ENCODE measurements at places on chromosomes 12 and 14.
A peak's percentile ranks its signal among the peaks of the same experiment; 100 is the strongest.

GRCh38 chr12:49388682-49389386, 21.6 kb downstream of the SPATS2 start:
- DNase-seq = peak; percentile 32

GRCh38 chr12:27505761-27506160, 18.2 kb upstream of the PPFIBP1 start:
- DNase-seq = no peak

GRCh38 chr12:107443320-107444090, 242.1 kb upstream of the PWP1 start:
- no peak for DNase-seq

- DNase-seq = no peak
Measured at GRCh38 chr14:90341784-90342183, 10.0 kb upstream of the NRDE2 start.

- DNase-seq = no peak
Measured at GRCh38 chr12:46179693-46180452, 89.0 kb downstream of the SLC38A1 start.

DNA sequence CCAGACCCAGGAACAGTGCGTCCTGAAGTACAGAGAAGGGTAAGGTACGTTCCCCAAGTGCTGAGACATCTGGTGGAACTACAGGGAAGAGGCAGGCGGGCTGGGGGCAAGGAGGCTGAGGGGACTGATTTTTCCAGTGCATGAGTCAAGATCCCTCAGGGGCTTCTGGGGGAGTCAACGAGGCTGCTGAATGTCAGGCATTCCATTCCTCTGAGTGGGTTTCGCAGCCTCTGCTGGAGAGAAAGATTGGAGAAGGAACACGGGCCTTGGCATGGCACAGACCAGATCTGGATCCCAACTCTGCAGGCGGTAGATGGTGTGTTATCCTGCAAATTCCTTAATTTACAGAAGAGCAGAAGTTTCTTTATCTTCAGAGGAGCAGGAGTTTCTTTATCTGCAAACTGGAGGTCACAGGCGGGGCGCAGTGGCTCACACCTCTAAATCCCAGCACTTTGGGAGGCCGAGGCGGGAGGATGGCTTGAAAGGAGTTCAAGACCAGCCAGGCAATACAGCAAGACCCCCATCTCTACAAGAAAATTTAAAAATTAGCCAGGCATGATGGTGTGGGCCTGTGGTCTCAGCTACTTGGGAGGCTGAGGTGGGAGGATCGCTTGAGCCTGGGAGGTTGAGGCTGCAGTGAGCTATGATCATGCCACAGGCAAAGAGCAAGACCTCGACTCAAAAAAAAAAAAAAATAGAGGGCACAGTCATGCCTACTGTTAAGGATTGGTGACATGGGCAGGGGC, 132.6 kb upstream of the MAP1LC3B2 start:
- DNase-seq = no peak

DNA sequence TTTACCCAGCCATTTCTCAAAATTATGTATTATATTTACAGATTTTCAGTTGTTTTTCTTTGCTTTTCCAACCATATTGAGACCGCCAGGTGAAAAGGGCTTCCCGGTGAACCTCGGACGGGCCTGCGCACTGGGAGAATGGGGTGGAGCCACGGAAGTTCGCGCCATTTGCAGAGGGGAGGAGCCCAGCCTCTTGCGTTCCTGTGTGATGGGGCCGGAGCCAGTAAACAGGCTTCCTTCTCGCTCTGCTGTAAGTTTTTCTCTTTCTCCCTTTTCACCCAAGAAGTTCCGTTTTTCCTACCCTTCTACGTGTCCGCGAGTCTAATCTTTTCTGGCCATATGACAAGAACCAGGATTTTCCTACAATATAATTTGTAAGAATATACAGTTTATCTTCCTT, 1108.8 kb upstream of the SEL1L start:
- no peak for DNase-seq

DNA sequence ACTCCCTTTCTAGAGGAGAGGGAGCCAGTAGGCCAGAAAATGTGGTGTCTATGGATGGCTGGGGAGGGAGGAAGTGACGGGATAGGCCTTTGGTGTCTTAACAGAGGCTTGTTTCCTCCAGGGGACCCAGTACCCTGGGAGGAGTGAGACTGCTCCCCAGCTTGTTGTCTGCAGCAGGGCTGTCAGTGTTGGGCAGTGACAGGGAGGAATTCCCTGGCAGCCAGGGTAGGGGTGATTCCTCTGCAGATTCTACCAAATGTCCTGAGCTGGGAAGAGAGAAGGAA, 64.0 kb downstream of the GALNT16 start:
- no peak for DNase-seq

DNA sequence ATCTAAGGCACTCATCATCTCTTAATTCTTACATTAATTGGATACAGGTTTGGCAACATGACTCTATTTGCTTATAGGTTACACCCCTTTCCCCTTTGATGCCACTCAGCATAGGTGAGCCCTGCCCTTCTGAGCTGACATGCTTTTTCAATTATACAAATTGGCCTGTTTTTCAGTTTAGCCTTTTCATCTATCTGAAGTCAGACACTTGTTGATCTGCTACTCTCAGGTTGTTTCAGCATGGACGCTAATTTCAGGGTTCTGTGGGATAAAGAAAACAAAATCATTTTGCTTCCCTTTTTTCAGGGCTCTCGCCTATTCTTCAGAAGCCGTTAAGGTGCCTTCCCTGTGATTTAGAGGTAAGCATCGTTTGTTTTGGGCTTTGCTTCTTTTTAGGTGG, 55.3 kb downstream of the DACT1 start:
- no peak for DNase-seq

DNA sequence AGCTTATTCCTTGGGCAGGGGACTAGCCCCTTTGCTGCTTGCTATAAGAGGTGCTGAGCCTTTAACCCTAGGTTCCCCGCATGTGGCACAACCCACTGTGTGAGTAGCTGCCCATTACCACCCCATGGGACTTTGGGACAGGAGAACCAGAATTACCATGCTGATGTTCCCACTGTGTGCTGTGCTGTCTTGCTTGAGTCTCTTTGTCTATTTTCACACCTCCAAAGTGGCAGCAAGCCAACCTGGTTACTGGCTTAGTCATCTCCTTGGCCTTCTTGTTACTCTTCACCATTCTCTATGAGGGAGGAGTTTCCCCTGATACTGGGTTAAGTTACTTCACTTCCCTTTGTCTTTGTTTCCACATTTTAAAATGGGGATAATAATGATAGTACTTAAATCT, 73.4 kb upstream of the ETV6 start:
- no peak for DNase-seq

DNA sequence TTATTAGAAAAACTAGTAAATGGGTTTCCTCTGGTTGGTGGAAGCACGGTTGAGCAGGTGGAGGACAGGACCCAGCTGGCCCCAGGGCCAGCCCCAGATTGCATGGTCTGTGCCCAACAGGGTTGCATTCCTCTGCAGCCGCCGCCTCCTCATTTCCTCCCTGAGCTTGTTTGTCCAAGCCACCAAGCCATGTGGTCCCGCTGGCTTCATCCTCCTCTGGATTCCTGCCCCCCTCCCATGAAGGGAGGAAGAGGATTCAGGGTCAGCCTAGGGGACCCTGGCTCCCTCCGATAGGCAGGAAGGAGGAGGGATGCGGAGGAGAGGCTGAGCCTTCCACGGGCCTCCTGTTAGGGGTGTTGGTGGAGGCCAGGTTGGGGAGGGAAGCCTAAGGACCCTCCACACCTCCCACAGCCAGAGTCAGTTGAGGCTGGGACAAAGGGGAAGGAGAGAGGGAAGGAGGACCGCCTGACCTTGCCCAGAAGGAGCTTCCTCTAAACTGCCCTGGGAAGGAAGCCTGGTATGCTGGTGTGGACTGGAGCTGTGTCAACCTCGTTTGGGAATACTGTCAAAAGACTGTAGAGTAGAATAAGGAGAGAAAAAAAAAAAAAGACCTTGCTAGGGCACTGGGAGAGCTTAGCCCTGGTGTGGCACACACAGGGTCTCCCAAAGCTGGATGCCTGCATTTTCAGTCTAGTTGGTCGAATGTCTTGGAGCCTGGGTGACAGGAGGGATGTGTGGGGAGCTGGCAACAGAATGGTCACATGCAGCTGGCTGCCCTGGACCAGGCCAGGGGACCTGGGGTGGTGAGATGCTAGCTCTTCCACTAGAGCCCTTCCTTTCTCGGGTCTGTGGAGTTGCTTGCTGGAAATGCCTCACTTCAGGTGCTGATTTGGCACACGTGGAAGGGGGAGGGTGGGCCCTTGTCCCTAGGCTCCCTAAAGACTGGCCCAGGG, 42.4 kb downstream of the PLEKHG3 start:
- no peak for DNase-seq

DNA sequence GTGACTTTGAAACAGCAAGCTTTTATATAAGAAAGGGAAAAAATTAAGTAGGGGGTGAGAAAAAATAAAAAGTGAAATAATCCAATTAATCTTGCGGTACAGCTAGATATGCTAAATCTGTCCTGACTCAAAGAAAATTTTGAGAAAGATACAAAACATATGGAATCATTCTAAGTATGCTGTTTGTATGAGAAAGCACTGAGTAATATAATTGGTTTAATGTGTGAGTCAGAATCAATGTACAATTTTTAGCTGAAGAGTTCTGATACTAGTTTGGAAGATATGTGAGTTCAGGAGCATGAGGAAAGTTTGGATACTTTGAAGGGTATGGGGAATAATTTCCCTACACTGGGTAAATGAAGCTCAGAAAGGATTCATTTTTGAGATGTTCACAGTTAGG, 190.9 kb upstream of the RASSF8 start:
- no peak for DNase-seq

DNA sequence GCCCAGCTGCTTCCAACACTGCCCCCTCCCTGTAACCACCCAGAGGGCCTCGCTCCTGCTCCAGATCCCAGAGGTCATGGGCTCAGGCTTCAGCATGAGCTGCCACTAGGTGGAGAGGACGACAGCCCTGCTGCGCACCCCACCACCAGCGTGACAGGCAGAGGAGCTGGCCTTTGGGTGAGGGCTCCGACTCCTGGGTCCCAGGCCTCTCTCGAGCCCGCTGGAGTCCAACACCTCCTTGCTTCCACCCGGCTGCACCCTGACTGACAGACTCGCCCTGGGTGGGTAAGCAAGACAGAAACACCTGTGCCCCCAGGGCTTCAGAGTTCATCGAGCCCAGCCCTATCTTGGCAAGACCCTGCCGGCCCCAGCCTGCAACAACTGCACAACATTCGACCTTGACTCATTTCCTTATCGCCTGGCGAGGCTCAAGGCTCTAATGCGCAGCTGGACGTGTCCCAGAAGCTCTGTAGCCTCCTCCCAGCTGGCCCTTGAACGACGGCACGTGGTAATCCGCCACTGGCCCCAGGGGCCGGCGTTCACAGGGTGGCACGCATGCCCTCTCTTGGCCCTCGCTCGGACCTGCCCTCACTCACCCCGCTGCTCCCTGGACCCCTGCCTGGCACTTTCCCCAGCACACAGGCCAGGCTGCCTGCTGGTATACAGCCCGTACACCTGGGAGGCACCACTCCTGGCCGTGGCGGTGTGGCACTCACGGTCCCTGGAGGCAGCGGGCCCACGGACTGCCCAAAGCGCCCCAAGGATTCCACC, 28.0 kb downstream of the VPS37B start:
- no peak for DNase-seq

- DNase-seq = no peak
Measured at GRCh38 chr14:35085441-35085840, 36.3 kb downstream of the PPP2R3C start.

DNA sequence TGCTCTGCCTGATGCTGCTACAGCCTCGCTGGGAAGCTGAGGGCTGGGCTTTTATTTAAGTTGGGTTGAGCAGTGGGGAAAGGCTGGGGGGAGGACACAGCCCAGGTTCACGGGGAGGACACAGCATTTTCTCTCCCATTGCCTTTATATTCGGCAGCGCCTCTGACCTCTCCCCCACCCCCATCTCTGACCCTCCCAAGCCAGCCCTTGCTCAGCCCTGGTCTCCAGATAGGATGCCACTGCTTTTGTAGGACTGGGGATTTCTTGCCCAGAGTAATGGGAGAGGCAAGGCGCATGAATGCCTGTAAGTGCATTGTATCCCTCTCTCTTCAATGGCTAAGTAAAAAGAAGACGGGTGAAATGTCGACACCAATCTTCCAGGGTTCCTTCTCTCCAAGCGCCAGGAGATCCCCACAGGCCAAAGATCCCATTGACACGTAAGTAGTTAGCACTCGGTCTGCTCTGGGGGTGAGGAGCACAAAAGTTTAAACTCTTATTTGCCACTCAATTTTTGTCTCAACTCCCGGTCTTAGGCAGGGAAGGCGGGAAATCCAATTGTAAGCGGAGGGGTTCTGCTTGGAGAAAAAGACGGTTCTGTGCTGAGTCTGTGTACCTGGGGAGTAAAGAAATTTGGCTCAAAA, 4.6 kb downstream of the HOXC4 start:
- no peak for DNase-seq

- DNase-seq = no peak
Measured at GRCh38 chr12:107014055-107014454, 27.1 kb upstream of the MTERF2 start.

DNA sequence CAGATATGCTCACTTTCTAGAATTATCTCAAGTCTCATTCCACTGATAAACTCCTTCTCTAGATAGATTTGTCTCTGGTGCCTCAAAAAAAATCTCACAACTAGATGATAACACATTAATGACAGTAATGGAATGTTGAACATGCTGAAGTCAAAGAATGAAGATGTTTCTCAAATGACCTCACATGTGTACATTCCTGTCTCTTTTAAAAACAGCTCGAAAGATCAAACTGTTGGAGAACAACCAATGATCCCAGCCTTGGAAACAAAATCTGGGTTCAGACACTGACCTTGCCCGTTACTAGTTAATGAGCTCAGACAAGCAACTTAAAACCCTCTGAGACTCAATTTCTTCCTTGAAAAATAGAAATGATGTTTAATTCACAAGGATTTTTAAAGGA, 44.7 kb upstream of the KCNJ8 start:
- no peak for DNase-seq

GRCh38 chr14:24342889-24343288, 3.1 kb upstream of the RIPK3 start:
- no peak for DNase-seq

GRCh38 chr12:5581019-5581418, 149.1 kb downstream of the NTF3 start:
- no peak for DNase-seq

DNA sequence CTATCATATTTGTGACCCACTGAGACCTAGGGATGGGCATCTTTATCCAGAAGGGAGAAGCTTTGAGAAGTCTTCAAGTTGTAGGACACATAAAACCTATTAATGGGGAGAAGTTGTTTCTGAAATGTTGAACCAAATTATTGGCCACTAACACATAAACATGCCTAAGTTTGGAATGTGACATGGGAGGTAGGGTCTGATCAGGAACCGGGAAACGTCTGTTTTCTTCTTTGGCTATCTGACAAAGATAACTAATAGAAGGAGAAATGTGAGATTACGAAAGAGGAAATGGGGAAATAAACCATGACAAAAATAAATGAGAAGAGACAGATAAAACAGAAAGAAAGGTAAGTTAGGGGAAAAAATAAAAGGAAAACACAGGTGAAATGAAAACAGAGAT, 425.2 kb downstream of the EGLN3 start:
- no peak for DNase-seq

All from activated T-helper 1 cell treated with anti-CD3 and anti-CD28 coated beads, Interleukin-2, amount 50 U/mL, for 16 hours (primary cell).